ENCODE measurements at places on chromosomes 3 and 15. TPM values are rescaled to one million over a fixed set of nuclear protein-coding genes. Genes with fewer than 3 reads are reported as not detected.

ITGA11 gene
- 0.49 TPM for total RNA-seq

PCLAF gene
- 3.6 TPM for total RNA-seq

SI gene
- total RNA-seq, result not detected

CYP8B1 gene
- 0.13 TPM for total RNA-seq

CHRNA3 gene
- total RNA-seq, result 0.13 TPM

DUOXA2 gene
- 0.13 TPM for total RNA-seq

NME9 gene
- total RNA-seq, result 2.5 TPM

ZKSCAN7 gene
- total RNA-seq, result 3.5 TPM

MEF2A gene
- total RNA-seq, result 89.1 TPM

BCL2A1 gene
- 81.9 TPM for total RNA-seq

IQCB1 gene
- 16.7 TPM for total RNA-seq

WNT5A gene
- total RNA-seq, result 24.8 TPM

GRCh38 chr15:38868326-38869114 lies 303.9 kb upstream of the RASGRP1 start:
- no peak overlapping the region for H3K4me3 ChIP-seq
- no peaks in the 10 kb centered on the region for H3K27me3 ChIP-seq
- no peak overlapping the region for H3K27ac ChIP-seq
- DNase-seq, result no peak

DNA sequence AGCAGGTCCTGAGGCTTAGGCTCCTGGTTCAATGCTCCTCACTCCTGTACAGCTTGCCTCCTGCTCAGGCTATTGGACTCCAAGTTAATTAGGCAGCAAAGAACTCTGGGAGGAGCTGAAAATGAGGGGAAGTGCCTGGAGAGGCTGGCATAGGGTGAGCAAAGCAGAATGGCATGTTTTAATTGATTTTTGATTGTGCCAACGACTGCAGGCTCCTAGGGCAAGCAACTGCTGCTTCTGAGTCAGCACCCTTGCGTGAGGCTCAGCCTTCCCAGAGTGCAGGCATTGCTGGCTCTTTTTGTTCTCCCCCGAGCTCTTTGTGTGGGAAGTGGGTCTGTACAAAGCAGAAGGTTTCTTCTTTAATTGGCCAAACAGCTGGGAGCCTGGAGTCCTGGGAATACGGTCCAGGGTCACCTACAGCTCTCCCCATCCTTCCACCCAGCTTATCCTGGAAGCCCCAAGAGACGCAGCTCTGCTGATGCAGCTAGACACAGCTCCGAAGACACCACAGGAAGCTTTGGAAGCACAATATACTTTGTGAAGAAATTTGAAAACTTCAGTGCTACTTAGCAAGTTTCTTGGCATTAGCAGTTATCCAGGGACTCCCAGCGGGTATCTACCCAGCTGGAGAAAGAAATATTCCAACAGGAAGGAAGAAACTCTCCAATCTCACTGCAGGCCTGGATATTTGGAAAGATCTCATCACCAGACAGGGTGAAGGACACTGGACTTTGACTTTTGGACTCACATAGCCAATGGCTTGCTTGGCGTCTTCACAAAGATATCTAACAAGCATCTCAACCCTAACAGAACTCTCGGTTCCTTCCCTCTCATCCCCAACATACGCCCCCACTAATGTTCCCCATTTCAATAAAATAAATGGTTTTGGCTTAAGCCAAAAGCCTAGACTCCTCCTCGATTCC lies 76.8 kb downstream of the BDH1 start:
- H3K36me3 ChIP-seq, result no peaks in the 10 kb centered on the region
- no peak overlapping the region for H3K4me3 ChIP-seq
- no peak for DNase-seq
- no peak overlapping the region for H3K27ac ChIP-seq
- H3K4me1 ChIP-seq, result no peaks in the 10 kb centered on the region

DNA sequence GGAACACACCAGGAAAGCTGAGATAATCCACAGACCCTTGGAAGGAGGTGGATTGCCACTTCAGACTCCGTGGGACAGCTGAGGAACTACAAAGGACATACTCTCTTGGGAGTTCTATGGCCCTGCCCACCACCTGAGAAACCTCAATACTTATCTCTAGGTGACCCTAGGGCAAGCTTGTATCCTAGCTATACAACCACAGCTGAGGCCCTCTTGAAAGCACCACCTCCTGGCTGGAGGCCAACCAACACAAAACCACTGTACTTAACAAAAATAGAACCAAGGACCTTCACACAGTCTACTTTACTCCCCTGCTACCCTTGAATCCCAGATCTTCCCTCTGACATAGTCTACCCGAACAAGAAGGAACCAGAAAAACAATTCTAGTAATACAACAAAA lies 60.7 kb upstream of the TRIM42 start:
- H3K4me3 ChIP-seq, result no peak overlapping the region
- no peaks in the 10 kb centered on the region for H3K36me3 ChIP-seq
- no peaks in the 10 kb centered on the region for H3K27me3 ChIP-seq
- DNase-seq, result no peak

DNA sequence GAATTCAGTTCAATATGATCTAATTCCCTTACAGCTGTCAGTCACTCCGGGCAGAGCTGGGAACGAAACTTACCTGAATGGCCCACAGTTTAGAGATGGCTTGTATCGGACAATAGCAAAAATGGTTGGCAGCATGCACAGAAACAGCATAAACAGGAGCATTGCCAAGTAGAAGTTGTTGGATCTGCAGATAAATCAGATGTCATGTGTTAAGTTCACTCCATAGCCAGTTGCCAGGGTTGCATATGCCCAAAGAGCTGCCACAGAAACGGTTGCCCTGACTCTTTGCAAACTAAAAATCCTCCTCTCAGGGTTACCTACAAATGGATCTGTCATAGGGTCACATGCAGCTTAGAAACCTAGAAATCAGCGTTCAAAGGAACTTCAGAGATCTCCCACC lies 15.4 kb upstream of the STARD5 start:
- H3K27ac ChIP-seq, result no peak overlapping the region
- no peaks in the 10 kb centered on the region for H3K27me3 ChIP-seq
- H3K36me3 ChIP-seq, result no peaks in the 10 kb centered on the region
- no peak overlapping the region for H3K4me3 ChIP-seq
- no peak for DNase-seq

GRCh38 chr3:81769299-81769698 lies 7.9 kb upstream of the GBE1 start:
- DNase-seq, result no peak
- no peaks in the 10 kb centered on the region for H3K27me3 ChIP-seq
- no peak overlapping the region for H3K27ac ChIP-seq
- no peak overlapping the region for H3K4me3 ChIP-seq
- H3K36me3 ChIP-seq, result no peaks in the 10 kb centered on the region
- H3K4me1 ChIP-seq, result no peaks in the 10 kb centered on the region

GRCh38 chr3:143506190-143506589 lies 342.1 kb downstream of the SLC9A9 start:
- no peak overlapping the region for H3K4me3 ChIP-seq
- H3K27ac ChIP-seq, result no peak overlapping the region
- H3K27me3 ChIP-seq, result no peaks in the 10 kb centered on the region
- no peaks in the 10 kb centered on the region for H3K36me3 ChIP-seq

DNA sequence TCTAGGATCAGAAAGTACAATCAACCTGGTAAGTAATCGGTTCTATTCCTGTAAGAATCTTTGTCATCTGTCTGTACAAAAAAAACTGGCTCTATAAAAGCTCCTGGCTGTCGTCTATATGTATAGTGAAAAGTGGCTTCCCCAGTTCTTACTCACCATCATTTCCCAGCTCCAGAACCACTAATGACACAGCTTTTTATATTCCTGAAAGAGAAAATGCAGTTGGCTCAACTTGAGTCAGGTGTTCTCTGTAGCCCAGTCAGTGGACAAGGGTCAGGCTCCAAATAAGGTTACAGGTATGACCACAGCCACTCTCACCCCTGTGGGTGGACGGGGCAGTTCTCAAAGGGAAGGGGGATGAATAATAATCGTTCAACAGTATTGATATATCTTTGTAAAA lies 85.1 kb downstream of the AP4E1 start:
- peaks cover 3% of the 10 kb centered on the region for H3K36me3 ChIP-seq
- H3K4me3 ChIP-seq, result no peak overlapping the region
- no peaks in the 10 kb centered on the region for H3K4me1 ChIP-seq
- H3K27me3 ChIP-seq, result no peaks in the 10 kb centered on the region
- no peak for DNase-seq

GRCh38 chr3:56019490-56020146 lies 448.6 kb downstream of the ERC2 start:
- H3K4me1 ChIP-seq, result no peaks in the 10 kb centered on the region
- H3K27ac ChIP-seq, result no peak overlapping the region
- no peak overlapping the region for H3K4me3 ChIP-seq
- no peak for DNase-seq
- no peaks in the 10 kb centered on the region for H3K36me3 ChIP-seq

- H3K36me3 ChIP-seq, result peaks cover 5% of the 10 kb centered on the region
- H3K4me3 ChIP-seq, result no peak overlapping the region
- DNase-seq, result no peak
- no peaks in the 10 kb centered on the region for H3K27me3 ChIP-seq
- no peak overlapping the region for H3K27ac ChIP-seq
Observed at GRCh38 chr3:25747033-25747432, 36.2 kb downstream of the NGLY1 start.

GRCh38 chr15:74988007-74988800 lies 7.2 kb upstream of the SCAMP5 start:
- H3K27ac ChIP-seq, result no peak overlapping the region
- peak; percentile 43 for DNase-seq
- no peaks in the 10 kb centered on the region for H3K4me1 ChIP-seq
- H3K27me3 ChIP-seq, result no peaks in the 10 kb centered on the region

GRCh38 chr3:191901741-191902140 lies 440.8 kb downstream of the PYDC2 start:
- no peaks in the 10 kb centered on the region for H3K4me1 ChIP-seq
- no peak overlapping the region for H3K27ac ChIP-seq
- no peaks in the 10 kb centered on the region for H3K27me3 ChIP-seq

DNA sequence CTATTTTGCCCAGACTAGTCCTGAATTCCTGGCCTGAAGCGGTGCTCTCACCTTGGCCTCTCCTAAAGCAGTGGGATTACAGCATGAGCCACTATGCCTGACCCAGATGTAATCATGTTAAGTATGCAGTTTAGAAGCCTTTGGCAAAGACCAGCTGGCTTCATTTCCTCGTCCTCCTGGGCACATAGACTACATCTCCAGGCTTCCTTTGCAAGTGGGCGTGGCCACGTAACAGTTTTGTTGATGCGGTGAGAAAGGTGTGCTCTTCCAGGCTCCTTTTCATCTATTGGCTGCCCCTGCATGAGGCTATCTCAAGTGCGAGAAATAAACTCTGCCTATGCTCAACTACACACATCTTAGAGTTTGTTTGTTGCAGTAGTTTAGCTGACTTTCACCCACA lies 13.0 kb downstream of the SV2B start:
- no peaks in the 10 kb centered on the region for H3K36me3 ChIP-seq
- DNase-seq, result no peak
- H3K4me1 ChIP-seq, result no peaks in the 10 kb centered on the region
- no peak overlapping the region for H3K4me3 ChIP-seq

GRCh38 chr15:25863111-25863967 lies at the start of gene ATP10A:
Gene ATP10A, minus strand, starts transcription at chr15:25863327. Its CDS starts 231 bp downstream, at chr15:25863096.
- H3K4me3 ChIP-seq, result peak within 1 kb of the TSS; percentile 74
- no peaks in the 10 kb centered on the region for H3K36me3 ChIP-seq
- peak; percentile 92 for DNase-seq
- H3K4me1 ChIP-seq, result peaks cover 18% of the 10 kb centered on the region

- H3K27me3 ChIP-seq, result peaks cover 5% of the 10 kb centered on the region
- H3K4me1 ChIP-seq, result no peaks in the 10 kb centered on the region
- peak; percentile 90 for DNase-seq
Observed at GRCh38 chr3:126180477-126181397, at the start of gene ALDH1L1. Gene ALDH1L1, minus strand, starts transcription at chr3:126180586. Its CDS starts 19,607 bp downstream, at chr3:126160979.

DNA sequence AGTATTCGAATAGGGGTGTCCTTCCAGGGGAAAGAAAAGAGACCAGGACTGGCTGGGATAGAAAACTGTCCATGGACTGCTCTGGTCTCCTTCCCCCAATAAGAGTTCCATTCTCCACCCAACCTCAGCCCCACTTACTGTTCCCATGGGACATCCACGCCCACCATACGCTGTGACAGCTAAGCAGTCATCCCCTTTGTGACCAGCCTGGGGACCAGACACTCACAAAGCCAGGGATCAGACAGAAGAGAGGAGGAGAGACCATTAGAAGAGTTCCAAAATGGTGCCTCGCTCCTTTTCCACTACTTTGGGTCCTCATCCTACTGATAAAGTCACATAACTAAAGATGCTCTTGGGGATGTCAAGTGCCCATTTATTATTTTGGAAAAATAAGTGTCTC lies 27.6 kb upstream of the GNB5 start:
- H3K27ac ChIP-seq, result no peak overlapping the region
- H3K27me3 ChIP-seq, result no peaks in the 10 kb centered on the region
- no peak for DNase-seq
- H3K36me3 ChIP-seq, result peaks cover 3% of the 10 kb centered on the region
- no peak overlapping the region for H3K4me3 ChIP-seq

DNA sequence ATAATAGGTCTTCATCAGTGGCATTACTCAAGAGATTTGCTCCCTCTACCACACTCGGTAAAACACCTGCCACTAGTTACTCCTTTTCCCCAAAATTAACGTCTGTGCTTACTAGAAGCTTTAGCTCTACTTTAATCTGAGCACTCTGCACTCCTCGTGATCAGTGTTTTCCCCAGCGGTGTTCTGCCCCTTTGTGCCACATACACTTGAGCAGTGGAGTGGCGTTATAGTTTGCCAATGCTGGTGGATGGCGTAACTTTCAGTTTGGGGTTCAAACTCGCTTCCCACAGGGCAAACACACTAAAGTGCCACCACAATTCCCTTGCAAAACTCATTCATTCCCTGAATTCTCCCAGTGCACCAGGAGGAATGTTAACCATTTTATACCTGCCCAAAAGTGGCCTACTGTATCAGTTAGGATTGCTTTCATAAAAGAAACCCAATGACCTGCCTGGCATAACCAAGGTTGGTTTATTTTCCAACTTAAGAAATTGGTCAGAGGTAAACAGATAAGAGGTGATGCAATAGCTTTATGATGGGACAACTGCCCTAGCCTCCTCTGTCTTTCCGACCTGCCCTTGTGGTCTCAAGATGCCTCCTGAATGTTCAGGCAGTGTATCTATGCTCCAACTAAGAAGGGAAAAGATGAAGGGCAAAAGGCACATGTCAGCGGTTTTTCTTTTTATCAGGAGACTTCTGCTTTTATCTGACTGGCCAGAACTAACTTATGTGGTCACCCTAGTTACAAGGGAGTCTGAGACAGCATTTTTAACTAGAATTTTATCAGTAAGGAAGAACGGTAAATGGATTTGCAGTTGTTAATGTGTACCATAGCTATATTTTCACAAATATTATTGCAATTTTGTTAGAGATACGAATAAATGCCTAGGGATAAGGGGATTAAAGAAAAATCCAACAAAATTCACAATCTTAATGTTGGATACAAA lies 83.9 kb downstream of the FSIP1 start:
- no peak overlapping the region for H3K4me3 ChIP-seq
- no peaks in the 10 kb centered on the region for H3K27me3 ChIP-seq
- no peak overlapping the region for H3K27ac ChIP-seq
- H3K36me3 ChIP-seq, result no peaks in the 10 kb centered on the region

DNA sequence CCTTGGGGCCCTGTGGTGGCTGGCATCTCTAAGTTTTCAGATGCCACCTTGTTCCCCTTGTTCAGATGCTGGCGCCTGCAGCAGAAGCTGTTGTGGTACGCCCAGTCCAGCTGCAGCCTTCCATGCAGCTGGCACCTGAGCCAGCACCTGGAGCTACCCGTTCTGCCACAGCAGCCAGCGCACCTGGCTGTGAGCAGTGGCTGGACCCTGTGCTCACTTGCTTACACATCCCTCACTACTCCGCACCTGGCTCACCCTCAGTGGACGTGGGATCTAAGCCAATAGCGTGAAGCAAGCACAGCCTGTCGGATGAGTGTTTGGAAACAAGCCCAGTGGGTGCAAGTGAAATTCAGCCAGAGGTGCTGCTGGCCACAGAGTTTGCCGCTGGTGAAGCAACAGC lies 607.5 kb upstream of the BCHE start:
- H3K4me1 ChIP-seq, result no peaks in the 10 kb centered on the region
- no peak for DNase-seq
- no peak overlapping the region for H3K27ac ChIP-seq
- H3K36me3 ChIP-seq, result no peaks in the 10 kb centered on the region
- H3K4me3 ChIP-seq, result no peak overlapping the region
